ENCODE measurements at places on chromosomes 2 and 18.

DNA sequence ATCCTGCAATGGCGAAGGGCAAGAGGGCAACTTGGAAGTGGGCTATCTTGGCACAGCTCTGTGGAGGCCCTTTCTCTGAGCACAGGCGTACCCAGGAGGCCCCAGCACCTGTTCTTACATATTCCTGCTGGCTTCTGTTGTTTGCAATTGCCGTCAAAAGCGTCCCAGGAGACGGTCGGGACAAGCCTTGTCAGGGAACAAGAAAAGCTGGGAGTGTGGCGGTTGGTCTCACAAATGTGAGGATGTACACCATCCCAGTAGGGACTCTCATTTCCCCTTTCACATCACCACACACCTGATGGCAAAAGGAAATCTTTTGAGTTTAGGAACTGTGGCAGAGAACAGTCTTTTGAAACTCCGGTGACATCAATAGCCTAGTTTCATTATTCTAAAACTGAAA, 94.7 kb upstream of the EFEMP1 start:
- no peak for DNase-seq

- DNase-seq, result no peak
Observed at GRCh38 chr18:8221452-8221851, 387.8 kb upstream of the RAB12 start.

DNA sequence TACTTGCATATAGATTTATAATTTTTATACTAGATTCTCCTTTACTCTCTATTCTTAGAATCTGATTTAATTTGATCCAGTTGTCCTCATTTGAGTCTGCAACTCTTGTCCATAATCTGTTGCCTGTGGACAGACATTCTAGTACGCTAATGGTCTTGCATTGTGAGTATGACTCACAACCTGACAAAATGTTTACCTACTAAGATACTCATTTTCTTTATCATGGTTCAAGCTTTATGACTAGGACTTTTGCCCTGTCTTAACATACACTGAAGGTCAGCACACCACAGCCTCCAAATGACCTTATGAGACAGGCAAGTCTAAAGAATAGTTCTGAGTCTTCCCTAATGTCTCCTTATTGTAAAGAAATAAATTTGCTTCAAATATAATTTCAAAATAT, 142.3 kb upstream of the CDH7 start:
- DNase-seq, result no peak

- no peak for DNase-seq
Observed at GRCh38 chr18:54774423-54774822, 53.9 kb upstream of the RAB27B start.

DNA sequence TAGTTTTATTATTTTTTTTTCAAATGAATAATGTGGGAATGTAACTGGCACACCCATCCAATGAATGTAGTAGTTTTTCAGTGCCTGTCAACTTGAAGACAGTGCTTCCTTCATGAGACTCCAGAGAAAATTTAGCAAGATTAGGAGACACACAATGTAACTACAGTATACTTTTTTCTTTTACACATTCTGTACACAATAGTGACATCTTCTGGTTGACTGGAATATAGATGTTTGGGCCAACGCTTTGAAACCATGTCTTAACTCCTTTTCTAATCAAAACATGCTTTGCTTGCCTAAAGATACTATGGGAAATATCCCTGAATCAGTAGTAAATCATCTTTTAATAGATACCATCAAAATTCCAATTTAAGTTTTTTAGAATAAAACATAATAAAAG, 229.5 kb upstream of the ZC3H15 start:
- no peak for DNase-seq

DNA sequence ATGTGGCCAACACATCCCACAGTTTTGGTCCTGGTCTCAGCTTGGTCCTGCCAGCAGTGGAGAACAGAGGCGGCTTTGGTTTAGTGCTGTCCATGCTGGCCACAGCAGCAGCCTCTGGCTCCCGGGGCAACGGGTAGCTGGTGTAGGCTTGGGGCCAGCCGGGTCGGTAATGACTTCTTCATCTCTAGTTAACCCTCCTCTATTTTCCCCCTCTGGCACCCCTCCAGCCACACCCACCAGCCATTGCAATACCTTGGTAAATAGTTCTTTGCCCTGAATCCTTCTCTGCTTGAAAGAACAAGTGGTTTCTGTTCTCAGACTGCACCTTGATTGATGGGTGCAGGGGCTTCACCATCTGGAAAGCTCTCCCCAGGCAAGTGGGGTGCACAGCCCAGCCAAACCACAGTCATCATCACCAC, 31.7 kb upstream of the ZNF396 start:
- no peak for DNase-seq

DNA sequence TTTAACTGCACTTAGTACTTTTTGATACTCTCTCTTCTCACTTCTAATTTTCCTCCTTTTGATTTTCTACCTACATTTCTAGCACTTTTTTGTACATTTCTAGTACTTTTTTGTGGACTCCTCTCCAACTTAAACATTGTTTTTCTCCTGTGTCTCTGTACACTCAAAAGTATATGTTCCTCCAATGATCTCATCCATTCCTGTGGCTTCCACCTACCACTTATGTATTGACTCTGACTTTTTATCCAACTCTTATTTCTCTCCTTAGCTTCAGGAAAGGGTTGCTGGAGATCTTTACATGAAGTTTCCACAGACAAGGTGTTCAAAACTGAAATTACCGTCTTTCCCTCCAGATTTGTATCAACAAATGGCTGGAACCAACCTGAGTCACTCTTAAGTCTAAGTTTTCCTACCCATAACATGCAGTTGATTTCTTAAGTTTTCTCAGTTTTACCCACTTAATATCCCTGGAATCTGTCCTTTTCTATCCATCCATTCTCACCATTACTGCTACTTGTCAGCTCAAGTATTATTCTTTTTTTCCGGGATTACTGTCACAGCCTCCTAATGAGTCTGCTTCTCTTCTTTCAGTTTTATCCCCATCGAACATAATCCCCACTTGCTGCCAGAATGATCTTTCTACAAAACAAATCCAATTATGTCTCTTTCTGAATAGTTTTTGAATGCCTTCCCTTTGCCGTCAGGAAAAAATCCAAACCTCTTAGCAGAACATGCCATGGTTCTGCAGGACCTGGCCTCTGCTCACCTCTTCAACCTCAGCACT, 22.6 kb upstream of the PELI1 start:
- DNase-seq, result no peak

DNA sequence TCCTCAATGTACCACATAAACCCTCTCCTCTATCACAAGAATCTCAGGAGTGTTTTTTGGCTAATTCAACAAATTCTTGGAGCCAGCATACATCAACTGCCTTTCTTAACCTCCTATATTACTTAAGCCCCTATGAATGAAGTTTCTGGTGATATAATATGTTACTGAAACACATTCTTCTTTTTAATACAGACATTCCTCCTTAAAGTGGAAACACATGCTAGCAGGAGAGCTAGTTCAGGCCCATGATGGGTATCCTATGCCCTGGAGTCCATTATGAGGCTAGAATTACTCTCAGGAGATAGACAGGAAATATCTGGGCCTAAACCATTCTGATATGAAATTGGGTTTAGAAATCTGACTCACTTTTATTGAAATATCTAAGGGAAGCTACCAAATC, 26.6 kb upstream of the RMDN2 start:
- DNase-seq, result no peak

DNA sequence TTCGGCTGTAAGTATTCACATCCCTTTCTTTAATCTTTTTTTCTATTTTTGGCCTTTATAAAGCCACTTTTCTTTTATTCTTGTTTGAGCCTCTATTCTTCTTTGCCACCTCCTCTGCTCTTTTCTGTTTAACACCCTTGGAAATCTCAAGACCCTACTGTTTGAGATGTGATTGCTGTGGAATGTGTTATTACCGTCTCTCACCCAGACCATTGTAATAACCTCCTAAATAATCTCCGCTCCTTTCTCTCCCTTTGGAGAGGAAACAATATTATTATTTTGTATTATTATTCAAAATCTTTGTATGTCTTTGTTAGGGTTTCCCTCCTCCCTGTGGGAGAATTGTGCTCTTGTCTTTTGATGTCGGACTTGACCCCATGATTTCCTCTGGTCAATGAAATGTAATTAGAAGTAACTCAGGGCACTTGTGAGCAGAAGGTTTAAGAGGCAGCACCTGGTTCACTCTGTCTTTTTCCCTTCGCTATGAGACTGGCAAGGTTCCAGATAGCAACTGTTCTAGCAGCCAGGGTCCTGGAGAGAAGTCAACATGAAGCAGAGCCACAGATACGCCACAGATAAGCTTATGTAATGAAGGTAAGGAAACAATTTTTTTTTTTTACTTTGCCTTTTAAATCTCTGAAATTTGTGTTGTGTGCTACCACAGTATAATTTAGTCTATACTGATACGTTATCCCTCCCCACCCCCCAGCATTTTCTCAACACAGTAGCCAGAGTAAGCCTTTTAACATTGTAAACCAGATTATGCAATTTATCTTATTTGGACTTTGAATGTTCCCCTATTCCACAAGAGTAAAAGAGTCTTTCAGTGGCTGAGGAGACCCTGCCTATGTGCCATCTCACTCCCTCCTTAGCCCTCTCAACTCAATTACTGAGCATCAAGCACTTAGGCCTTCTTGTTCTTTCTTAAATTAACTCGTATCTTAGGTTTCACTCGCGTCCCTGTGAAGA, 601.2 kb upstream of the ZNF804A start:
- DNase-seq, result no peak

- no peak for DNase-seq
Observed at GRCh38 chr2:109451671-109452070, 162.1 kb downstream of the SEPTIN10 start.

DNA sequence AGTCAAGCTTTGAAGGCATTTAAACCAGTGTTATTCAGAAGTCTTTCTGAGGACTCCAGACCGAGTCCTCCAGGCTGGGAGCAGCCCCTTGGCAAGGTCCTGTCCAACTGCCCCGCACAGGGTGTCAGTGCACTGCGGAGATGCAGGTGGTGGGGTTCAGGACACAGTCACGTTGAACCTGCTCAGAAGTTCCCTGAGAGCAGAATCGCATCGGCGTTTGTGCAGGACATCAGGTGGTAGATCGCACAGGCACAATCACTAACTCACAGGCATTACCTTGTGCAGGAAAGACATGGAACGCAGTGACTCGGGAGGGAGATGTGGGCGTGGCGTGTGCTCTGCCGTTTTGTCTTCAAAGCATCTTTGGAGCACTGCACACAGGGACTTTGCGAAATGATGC, 10.4 kb downstream of the COPS9 start:
- no peak for DNase-seq

- peak; percentile 31 for DNase-seq
Observed at GRCh38 chr2:112674229-112674628, 28.5 kb downstream of the SLC20A1 start.

- no peak for DNase-seq
Observed at GRCh38 chr2:38405917-38406596, 29.0 kb upstream of the ATL2 start.

Data from ovary (tissue), 10 donors.